ENCODE measurements at places on chromosomes 2 and 18. TPM values are rescaled to one million over a fixed set of nuclear protein-coding genes. Genes with fewer than 3 reads are reported as not detected.
A peak's percentile ranks its signal among the peaks of the same experiment; 100 is the strongest.

FBXO48 gene
- total RNA-seq, result 0.26 TPM

DNA sequence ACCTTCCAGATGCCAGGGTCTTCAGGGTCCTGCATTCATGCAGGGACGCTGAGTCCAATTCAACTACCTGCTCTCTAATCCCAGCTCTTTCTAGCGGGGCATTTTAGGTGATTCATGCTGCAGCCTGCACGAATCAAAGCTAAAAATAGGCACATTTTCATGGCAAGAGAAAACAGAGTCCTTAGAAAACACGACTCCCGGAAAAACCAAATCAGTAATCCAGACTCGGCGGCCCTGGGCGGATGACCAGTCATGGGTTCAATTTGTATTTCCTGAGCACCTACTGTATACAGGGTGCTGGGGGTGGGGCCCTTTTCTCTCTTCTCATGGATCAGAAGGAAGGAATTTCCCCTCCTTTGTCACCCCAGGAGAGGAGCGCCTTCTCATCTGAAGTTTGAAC lies 64.4 kb downstream of the LONRF2 start:
- DNase-seq, result no peak

- DNase-seq, result no peak
Measured at GRCh38 chr2:54380670-54381069, 75.5 kb upstream of the SPTBN1 start.

DNA sequence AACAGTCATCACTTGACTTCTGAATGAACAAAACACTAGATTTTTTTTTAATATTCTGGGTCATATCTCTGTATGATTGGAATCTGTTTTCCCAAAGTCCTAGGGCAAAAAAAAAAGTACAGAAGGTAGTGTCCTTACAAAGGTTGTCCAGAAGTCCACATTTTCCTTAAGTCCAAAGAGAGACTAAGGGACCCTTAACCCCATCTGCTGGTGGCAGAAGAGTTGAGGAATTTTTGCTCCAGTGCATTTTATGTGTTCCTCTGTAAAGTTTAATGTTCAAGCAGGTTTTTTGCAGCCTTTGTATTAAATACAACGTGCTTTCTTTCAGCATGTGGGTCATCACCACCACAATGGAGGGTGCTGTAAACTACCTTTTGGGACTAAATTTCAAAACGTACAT lies 215.9 kb downstream of the SP3 start:
- DNase-seq, result peak; percentile 39

GAREM2 gene
- 0.66 TPM for total RNA-seq

- DNase-seq, result no peak
Measured at GRCh38 chr2:113709022-113709421, 47.4 kb downstream of the SLC35F5 start.

DNA sequence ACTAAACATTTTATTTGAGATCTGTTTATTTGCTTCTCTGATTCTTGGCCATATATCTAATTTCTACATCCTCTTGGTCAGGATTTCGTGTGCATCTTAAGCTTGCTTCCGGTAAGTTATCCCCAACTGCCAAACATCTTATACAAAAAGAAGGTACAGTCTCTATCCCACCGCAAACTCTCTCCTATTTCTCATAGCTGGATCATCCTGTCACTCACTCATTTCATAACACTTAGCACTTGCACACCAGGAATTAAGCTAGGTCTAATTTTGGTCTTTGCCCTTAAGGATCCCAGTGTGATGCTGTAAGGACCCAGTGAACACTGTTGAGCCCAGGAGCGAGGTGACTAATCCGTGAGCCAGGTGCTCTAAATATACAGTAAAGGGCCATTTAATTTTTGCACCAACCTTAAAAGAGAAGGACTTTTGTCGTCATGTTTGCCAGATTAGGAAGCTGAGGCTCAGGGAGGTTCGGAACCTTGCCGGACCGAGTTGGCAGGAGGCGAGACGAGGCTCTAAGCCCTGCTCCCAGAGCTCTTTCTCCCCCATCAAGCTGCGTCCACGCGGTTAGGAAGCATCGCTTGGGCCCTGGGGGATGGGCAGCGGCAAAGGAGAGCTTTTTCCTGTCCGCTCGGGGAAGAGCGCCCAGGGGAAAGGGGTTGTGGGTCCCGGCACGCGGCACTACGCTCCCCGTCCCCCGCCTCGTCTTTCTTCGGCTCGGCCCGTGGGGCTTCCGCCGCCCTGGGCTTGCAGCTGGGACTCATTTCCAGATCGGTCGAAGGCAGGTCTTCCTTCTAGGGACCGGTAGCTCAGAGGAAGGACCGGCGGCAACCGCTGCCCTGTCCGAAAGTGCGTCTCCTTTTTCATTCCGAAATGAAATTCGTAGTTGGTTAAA lies 4.1 kb upstream of the ITPRIPL1 start:
- DNase-seq, result no peak

COLEC11 gene
- total RNA-seq, result 0.83 TPM

IL1RL1 gene
- total RNA-seq, result 0.50 TPM

DNA sequence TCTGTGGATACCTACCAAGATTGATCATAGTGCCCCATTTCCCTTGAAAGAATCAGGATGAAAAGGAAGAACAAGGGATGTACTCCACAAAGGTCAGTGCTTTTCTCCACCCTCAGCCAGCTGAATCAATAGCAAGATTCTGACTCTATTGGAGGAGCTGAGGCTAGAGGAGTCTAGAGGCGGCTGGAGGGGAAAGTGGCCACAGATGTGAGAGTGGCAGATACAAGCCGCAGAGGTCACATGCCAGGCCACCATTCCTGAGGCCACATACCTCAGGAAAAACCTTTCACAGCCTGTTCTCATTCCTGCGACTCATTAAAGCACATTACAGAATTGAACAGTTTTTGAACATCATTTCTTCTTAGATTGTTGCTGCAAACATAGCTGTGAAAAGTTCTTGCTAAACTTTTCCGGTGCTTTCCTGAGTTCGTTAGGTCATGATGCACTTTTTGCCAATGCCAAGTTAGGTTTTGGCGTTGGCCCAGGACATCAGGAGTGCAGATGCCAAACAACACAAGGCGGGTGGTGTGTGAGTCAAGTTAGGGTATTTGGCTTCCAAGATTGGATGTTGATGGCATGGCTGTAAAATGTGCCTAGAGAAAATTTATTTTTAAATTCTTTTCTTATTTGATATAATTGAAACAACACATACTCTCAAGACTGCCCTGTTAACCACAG lies 160.7 kb upstream of the SP5 start:
- DNase-seq, result peak; percentile 56

IHH gene
- not detected for total RNA-seq

DNA sequence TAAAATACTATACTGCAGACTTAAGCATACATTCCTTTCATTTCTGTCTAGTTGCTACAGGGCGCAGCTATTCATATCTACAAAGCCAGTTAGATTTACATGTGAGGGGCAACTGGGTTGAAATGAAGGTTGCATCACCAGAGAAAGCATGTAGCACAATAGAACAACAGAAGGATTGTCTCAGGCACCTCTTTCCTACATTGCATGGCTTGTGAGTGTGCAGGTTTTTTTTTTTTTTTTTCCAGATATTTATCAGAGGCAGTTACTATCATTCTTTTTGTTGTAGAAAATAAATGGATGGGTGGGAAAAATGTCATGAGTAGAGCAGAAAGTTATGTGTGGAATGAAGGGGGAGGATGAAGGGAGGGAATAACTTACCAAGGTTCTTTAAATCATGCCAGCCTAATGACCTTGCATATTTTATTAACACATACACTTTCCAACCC lies 86.8 kb downstream of the ERBB4 start:
- peak; percentile 91 for DNase-seq

- DNase-seq, result no peak
Measured at GRCh38 chr18:70028734-70029133, 81.1 kb upstream of the CD226 start.

UPP2 gene
- not detected for total RNA-seq

DNA sequence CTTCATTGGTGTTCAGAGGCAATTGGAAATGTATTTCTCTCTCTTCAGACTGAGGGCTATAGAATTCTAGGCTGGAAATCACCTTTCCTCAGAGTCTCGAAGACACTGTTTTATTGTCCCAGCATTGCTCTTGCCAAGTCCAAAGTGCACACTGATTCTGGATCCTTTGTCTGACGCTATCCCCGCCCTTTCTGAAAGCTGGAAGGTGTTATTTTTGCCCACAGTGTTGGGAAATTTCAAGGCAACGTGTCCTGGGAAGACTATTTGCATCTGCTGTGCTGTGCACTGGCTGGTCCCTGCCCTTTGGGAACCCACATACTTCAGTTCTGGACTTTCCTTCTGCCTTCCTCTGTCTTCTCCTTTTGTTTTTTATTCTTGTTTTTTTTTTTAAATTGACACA lies 190.8 kb downstream of the SH3BP4 start:
- no peak for DNase-seq

DNA sequence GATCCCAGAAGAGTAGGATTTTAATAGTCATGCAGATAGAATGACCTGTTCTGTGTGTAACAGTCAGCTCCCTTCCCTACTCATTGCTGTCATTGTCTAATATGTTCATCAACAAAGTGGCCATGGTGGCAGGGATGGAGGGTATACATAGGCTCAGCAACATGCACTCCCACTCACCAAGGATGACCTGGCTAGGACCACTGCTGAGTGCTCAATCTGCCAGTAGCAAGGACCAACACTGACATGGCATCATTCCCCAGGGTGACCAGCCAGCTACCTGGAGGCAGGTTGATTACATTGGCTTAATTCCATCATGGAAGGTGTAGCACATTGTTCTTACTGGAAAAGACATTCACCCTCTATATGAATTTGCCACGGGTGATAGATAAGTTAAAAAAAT lies 401.7 kb upstream of the CELF4 start:
- DNase-seq, result no peak

DNA sequence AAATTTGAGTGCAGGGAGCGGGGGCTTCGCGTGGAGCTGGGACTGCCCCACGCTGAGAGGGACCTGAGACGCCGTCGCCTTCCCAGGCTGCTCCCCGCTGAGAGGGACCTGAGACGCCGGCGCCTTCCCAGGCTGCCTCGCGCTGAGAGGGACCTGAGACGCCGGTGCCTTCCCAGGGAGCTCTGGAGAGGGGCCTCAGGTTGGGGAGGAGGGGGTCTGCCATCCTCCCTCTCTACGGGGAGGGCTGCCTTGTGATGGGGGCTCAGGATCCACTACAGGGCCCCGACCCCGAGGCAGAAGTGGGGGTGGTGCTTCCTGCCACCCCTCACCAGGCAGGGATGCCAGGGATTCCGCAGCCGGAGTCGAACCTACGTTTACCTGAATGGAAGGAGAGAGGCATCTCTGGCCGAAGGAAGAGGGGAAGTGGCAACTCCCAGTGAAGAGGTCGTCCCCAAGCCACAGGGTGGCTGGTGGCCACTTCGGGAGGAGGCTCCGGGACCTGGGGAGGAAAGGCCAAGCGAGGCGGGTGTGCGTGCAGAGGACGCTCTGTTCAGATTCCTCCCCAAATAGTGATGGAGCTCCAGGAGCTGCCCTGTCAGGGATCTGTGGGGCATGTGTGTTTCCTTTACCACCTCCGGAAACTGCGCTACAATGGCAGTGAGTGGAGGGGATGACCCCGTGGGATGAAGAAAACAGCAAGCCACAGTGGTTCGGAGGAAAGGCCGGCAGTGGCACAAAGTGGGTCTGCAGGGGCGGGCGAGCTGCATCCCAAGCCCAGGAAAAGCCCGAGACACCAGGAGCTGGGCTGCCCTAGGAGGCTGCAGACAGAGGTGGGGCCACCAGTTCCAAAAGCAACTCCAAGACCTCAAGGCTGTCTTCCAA lies 108.2 kb upstream of the CTDP1 start:
- DNase-seq, result no peak

PRKD3 gene
- 67.7 TPM for total RNA-seq

DNA sequence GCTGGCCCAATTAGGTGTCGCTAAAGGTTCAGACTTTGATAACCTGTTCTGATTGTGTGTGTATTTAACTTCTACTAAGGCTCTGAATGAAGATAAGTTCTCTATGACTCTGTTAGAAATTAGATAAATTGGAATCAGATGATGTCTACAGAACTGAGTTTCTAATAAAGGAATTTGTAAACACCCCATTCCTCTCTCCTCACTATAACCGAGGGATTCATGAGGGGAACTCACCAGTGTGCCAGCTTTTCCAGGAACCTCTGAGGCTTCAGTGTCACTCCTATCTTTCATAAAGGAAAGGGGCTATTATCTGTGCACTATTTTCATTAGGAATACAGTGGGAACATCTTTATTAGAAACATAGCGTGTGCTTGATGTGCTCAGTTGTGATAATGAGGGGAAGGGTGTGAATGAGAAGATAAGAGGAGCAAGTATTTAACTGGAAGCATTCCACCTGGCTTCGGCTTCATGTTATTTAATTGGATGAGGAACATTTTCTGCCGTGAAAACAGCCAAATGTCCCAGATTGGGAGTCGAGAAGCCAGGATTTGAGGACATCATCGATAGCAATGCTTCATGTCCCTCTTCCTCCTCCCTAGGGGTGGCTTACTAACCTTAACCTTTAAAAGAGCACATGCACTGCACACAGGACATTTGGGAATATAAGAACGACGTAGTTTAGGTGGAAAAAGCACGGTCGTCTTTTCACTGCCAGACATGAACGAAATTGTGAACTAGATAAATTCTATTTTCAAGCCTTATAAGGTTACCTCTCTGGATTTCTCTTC lies 84.8 kb upstream of the TCF4 start:
- no peak for DNase-seq

CFC1B gene
- total RNA-seq, result not detected

ALPG gene
- not detected for total RNA-seq

GRCh38 chr2:44572196-44572900 lies 210.6 kb downstream of the CAMKMT start:
- no peak for DNase-seq

- no peak for DNase-seq
Measured at GRCh38 chr2:158741625-158742024, 53.5 kb upstream of the DAPL1 start.

GRCh38 chr2:221567809-221568208 lies 4.3 kb downstream of the EPHA4 start:
- DNase-seq, result peak; percentile 56

GRCh38 chr2:67917332-67918054 lies 145.3 kb downstream of the C1D start:
- peak; percentile 95 for DNase-seq

DNA sequence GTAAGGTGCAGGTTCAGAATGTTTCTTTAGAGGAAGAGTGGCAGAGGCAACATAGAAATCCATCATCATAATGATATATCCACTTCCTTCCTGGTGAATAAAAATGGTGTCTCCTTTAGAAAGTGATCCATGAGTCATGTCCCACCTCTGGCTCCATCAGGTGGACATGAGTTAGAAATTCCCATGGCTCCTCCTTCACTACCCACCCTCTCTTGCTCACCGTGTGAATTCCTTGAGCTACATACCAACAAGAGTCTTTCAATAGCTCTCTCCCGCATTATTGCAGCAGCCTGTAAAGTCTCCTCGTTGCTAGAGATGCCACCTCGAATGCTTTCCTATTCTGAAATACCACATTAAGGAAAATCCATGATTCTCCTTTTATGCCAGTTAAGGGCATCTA lies 317.6 kb downstream of the LNPK start:
- no peak for DNase-seq

DNA sequence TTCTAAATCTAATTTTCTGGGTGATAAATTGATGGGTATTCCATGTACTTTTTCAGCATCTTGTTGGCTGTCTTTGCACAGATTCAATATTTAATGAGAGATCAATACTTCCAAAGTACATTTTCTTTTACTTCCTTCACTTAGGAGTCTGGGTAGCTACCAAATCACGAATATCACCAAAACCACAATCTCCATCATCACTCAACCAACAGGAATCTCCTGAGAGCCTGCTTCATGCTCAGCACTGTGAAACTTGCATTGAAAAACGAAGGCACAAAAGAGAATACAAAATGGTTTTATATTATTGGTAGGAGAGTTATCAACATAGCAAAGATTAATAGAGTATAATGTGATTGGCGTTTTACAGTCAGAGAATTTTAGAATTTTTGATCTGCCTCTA lies 261.5 kb upstream of the DSEL start:
- peak; percentile 60 for DNase-seq

GRCh38 chr2:104408266-104408665 lies 445.6 kb upstream of the POU3F3 start:
- DNase-seq, result no peak

GRCh38 chr2:71417300-71418202 lies 35.8 kb upstream of the DYSF start:
- DNase-seq, result no peak
